ENCODE measurements at places on chromosomes 1 and 21.

DNA sequence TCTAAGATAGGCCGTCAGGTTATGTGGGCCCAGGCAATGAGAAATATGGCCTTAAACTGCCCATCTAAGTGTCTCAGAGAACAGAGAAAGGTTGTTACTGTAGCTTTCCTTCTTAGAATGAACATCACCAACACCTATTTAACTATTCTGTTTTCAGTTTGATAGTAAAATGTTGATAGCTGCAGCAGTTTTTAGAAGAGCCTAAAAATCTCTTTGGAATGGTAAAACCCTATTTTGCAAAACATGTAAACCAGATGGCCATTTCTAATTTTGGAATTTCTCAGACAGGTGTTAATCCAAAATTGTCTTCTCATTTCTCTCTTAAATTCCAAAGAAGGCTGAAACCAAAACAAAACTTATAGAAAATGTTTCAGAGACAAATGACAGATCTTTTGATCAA is 57.5 kb downstream of the DIPK1A start:
- DNase-seq, result no peak

- DNase-seq, result no peak
These were observed 12.3 kb upstream of the GOLT1A start for GRCh38 chr1:204225841-204226735.

- DNase-seq, result peak; percentile 67
These were observed 9.7 kb downstream of the CD2 start for GRCh38 chr1:116763787-116764465.

- DNase-seq, result no peak
These were observed 2.1 kb upstream of the MACO1 start for GRCh38 chr1:25428475-25429166.

GRCh38 chr1:87508247-87508787 is 179.6 kb downstream of the LMO4 start:
- no peak for DNase-seq

GRCh38 chr21:43645136-43645891 is 14.0 kb downstream of the HSF2BP start:
- no peak for DNase-seq

DNA sequence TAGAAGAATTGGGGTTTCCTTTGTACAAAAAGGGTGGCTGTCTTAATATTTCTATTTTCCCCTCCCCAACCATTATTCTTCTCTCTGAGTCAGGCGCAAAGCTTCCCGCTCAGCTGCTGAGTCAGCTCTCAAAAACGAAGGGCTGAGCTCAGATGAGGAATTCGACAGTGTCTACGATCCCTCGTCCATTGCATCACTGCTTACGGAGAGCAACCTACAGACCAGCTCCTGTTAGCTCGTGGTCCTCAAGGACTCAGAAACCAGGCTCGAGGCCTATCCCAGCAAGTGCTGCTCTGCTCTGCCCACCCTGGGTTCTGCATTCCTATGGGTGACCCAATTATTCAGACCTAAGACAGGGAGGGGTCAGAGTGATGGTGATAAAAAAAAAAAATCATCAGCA is 3.0 kb upstream of the TUFT1 start:
- DNase-seq, result no peak

GRCh38 chr1:118118469-118118868 is 66.6 kb downstream of the SPAG17 start:
- no peak for DNase-seq

- DNase-seq, result peak; percentile 80
These were observed 101.5 kb downstream of the CASZ1 start for GRCh38 chr1:10694633-10695627.

DNA sequence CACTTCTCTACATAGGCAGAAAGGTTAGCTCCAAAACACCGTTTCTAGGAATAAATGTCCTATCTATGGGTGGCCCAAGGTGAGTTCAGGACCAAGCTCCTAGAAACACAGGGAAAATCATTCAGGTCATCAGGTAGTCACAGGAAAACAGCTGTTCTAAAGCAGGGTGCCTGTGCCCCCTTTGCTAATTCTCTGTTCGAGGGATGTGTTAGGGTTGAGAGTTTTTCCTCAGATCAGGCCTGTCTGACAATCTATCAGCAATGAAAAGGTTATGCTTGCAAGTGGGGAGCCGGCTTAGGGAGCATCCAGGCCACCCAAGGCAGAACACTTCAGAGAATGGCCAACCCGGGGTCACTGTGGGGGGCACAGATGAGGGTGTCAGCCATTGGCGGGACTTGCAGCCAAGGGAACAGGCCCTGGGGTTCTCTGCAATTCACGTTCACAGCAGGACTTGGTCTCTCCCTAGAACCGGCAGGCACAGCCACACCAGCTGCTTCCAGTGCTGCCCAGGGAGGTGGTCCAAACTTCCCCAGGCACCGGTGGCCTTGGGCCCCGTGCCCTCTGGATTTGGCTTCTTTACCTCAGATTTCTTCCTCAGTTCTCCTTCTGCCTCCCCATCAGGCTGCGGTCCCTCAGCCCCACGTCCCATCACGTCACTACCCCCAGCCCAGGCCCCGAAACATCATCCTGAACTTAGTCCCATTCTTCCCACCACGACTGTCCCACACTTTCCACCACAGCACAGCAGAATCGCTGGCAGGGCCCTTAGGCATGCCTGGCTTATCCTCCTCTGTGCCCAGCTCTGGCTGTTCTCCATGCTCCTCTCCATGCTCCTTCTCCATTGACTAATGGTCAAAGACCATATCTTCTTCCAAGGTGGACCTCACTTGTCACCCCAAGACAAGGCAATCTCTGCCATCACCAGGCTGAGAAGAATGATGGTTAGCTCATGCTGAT is 11.0 kb downstream of the CD2 start:
- no peak for DNase-seq

GRCh38 chr1:181685211-181685610 is 201.9 kb downstream of the CACNA1E start:
- no peak for DNase-seq

- no peak for DNase-seq
These were observed 85.9 kb downstream of the PTPRU start for GRCh38 chr1:29322147-29322694.

GRCh38 chr21:37551331-37551992 is 184.9 kb downstream of the DYRK1A start:
- DNase-seq, result no peak

DNA sequence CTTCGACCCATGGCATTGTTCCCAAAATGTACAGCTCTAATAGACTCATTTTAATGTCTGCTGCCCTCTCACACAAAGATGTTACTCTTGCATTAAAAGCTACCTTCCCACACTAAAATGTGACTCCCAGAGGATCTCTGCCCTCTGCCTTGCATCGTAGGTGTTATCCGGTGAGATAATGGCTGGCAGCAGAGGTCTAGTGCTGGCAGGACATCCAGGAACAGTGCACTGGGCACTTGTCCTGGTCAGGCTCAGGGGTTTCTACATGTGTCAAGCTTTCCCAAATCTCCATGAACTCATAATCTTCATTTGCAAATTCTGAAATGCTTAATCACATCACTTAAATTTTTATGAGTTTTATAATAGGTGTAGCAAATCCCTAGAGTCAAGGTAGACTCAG is 310.6 kb downstream of the LRRIQ3 start:
- DNase-seq, result no peak

GRCh38 chr21:26136671-26137070 is 33.9 kb downstream of the APP start:
- DNase-seq, result peak; percentile 7

GRCh38 chr1:43232482-43232881 is 37.3 kb upstream of the TMEM125 start:
- no peak for DNase-seq

DNA sequence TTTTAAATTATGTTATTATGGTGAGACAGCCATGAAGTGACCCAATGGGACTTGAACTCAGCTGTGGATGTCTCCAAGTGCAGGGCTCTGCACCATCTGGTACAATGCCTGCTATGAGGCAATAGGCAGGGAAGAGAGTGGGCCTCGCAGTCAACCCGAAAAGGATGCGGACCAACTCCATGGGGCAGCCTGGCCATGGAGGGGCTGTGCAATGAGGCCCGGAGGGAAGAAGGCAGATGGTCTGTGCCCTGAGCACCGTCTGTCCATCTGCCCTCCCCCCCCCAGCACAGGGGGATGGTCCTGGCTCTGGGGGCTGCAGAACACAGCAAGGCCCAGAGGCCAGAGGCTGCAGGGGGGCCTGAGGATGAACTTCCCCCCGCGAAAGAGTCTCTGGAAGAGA is 17.0 kb downstream of the ESPN start:
- DNase-seq, result no peak

GRCh38 chr1:8925406-8925805 is 20.3 kb upstream of the CA6 start:
- DNase-seq, result no peak

DNA sequence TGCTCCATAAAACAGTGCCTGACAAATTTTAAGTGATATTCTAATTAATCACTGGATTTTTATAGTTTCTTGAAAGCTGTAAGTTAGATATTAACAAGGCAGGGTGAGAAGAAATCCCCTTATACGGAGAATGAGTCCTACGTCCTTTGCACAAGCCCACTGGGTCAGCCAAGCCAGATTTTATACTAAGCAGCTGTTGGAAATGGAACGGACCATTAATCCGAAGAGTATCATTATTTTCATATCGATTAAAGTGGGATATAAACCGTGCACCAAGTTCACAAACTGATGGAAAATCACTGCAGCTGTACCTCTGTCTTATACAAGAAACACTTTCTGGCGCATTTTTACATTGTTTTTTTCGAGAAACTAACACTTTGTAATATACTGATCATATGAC is 35.2 kb downstream of the SPAG17 start:
- no peak for DNase-seq

DNA sequence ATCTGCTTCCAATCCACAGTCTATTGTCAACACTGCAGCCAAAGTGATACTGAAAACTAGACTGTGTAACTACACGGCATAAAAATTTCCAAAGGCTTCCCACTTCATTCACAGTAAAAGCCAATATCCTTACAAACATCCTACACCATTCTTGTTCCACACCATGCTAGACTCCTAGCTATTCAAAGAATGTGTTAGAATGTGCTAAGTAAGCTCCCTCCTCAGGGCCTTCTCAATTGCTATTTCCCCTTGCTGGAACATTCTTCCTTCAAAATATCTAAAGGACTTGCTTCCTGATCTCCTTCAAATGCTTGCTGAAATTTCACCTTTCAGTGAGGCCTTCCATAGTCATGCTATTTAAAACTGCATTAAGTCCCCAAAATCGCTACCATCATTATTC is 228.1 kb downstream of the AKT3 start:
- no peak for DNase-seq

DNA sequence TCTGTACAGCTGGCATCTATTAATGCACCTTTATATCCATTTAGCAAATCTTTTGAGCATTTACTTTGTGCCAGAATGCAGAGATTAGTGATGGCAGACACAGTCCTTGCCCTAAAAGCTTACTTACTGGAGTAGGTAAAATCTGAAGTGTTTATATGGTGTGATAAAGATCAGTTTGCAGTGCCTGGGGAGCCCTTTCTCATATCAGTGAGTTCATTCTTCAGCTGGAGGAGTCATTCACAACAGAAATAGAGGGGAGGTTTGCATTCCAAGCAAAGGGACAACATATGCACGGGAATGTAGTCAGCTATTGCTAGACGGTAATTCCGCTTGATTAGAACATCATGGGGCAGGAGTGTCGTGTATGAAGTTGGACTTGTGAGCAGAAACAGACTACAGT is 8.4 kb downstream of the SLC35F3 start:
- no peak for DNase-seq

GRCh38 chr1:198437332-198437731 is 103.1 kb downstream of the ATP6V1G3 start:
- no peak for DNase-seq

GRCh38 chr1:185063719-185064118 is 18.4 kb downstream of the RNF2 start:
- DNase-seq, result no peak

DNA sequence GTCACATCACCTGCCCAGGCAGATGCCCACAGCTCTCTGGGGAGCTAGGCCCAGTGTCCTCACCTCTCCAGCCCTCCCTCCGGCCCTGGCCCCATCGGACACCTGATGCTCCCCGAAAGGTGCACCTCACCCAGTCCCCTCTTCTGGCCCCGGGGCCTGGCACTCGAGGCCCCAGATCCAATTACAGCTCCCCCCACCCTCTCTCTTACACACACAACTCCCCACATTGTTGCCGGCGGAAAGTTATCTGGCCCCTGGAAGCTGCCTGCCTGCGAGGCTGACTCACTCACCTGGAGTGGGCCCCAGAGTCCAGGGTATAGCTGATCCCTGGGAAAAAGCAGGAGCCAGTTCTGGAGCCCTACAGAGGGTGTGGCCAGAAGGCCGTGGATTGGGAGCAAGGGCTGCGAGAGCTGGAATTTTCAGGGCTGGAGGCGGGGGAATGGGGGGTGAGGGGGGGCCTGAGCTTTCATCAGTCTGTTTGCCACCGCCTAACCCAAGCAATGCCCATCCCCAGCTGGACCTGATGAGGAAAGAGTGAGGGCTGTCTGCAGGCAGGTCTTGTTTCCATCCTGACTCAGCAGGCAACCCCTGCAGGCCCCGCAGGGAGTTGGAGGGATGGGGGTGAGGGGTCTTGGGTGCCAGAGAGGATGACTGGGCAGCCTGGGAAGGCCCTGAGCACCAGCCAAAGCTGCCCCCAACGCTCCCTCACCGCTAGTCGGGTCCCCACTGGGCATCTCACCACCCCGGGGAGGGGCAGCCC is 948 bp downstream of the FBXO2 start:
- DNase-seq, result no peak

DNA sequence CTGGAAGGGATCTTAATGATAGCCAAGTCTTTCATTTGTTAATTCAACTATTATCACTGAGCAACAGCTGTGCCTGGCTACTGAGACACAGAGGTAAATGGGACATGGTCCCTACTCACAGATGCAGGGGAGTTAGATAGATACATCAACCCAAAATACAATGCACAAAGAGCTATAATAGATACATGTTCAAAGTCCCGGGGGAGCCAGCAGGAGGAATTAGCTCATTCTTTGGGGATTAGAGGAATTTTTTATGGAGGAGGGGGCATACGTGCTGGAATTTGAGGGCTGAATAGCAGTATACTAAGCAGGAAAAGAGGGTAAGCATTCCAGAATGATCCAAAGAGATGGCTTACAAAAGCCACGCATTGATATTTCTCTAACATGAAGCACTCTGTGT is 34.6 kb downstream of the C8B start:
- DNase-seq, result no peak

DNA sequence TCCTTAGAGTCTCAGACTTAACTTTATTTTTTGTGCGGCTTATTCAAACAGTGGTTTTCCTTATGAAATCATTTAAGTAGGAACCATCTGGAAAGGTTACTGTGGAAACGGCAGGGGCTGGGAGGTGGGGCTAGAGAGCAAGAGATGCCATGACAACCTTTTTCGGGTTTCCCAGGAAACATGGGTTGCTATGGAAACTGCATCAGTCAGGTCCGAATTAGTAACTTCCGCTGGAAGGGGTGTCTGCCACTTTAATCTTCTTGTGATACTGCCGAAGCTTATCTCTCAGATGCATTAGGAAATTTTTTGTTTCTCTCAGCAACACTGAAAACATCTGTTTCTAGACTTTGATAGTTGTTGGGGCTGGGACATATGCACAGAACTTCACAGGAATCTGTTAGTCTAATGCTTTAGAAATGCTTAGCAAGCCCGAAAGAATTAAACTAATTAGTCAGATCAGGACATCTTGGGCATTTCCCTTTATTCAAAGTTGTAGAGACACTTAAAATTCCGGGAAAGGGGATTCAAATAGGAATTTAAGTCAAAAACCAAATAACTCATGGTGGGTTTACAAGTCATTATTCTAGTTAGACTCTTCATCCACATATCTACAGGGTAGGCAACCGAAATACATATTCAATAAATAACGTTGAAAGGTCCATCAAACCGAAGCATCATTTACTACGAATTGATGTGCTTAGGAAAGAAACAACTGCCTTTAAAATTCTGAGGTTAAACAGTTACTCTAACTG is 2.6 kb downstream of the KCNA3 start:
- DNase-seq, result peak; percentile 77

- no peak for DNase-seq
These were observed 9.6 kb downstream of the OSCP1 start for GRCh38 chr1:36440646-36441045.

Measured in activated T-cell treated with anti-CD3 and anti-CD28 coated beads, Interleukin-2, amount 50 U/mL, for 72 hours (primary cell).